ENCODE measurements at places on chromosomes 1 and 21.
A peak's percentile ranks its signal among the peaks of the same experiment; 100 is the strongest.

DNA sequence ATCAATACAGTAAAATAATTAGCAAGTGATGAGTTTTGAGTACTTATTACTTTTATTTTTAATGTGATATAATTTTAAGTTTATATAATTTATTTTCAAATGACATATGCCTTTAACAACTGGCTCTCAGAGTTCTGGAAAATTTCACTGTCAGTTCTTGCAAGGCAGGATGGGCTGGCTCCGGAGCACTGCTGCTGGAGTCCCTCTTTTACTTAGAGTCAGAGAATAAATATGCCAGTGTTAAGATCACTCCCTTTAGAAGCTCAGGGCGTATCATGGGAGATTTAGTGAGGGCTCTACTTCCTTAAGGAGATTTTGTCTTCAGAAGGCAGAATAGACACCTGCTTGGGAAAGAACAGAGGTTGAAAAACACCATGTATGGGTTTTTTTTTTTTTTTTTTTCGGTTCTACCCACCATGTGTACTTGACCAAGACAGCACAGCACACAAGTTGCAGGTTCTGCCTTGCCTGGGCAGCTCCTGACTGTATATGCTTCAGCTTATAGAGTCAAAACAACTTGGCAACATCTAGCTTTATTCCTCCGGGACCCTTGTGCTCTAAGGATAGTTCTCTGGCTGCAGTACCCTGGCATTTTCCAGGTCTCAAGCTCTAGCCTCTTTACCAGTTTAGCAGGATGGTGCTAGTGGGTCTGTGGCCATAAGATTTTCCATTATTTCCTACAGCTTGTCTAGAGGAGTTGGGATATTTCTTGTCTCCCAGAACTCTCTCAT is 29.7 kb upstream of the FMOD start:
- no peak for DNase-seq

DNA sequence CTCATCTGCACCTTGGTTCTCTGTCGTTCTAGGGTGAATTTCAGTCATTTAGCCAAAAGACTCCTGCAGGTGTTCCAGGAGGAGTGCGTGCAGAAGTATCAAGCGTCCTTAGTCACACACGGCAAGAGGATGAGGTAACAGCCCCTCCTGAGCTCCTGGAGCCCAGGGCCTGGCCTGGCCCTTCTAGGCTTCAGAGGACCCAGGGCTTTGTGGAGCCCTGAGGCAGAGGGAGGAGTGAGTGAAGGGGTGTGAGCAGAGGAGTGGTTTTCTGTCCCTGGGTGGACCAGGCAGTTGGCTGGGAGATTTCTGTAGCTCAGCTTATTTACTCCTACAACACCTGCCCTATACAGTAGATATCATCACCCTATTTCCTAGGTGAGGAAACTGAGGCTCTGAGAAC is 15.7 kb upstream of the RASSF5 start:
- no peak for DNase-seq

- DNase-seq: no peak
Measured at GRCh38 chr1:8025671-8026144, 401 bp downstream of the ERRFI1 start.

GRCh38 chr1:76059451-76059850 is 15.1 kb upstream of the ST6GALNAC3 start:
- DNase-seq: no peak

- no peak for DNase-seq
Measured at GRCh38 chr1:9668080-9668479, 16.5 kb downstream of the PIK3CD start.

GRCh38 chr1:112358798-112359408 is 37.1 kb upstream of the CTTNBP2NL start:
- peak; percentile 41 for DNase-seq

- DNase-seq: no peak
Measured at GRCh38 chr1:8217011-8217711, 100.8 kb upstream of the SLC45A1 start.

DNA sequence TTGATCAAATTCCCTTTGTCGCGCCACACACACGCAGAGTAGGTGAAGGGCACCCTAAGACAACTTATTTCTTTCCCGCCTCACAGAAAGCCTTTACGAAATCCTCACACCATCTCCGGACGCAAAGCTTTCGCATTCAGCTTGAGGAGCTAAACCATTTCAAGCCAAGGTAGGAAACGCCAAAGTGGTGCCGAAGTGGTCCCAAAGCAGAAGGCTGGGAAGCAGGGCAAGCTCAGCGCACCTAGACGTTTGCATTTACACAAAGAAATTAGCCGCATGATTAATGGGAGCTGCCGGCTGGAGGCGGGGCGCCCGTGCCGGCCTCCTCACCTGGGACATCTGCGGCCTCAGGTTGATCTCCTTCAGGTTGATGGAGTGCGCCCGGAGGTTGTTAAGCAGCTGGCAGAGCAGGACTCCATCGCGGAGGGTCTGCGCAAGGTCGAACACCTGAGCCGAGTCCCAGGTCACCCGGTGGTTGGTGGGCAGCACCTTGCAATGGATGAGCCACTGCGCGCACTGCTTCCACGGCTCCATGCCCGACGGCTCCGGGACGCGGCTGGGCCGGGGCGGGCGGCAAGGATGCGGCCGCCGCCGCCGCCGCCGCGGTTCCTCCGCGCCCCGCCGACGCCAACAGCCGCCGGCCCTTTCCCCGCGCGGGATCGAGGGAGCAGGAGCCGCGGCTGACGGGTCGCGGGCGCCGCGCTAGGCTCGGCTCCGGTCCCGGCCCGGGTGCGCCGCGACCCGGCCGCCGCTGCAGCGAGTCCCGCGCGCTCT is 457 bp downstream of the VAV3 start:
- DNase-seq: no peak

GRCh38 chr1:51819810-51820209 is 58.7 kb downstream of the NRDC start:
- no peak for DNase-seq

GRCh38 chr1:66350001-66350547 is 183.9 kb upstream of the SGIP1 start:
- DNase-seq: peak; percentile 82

DNA sequence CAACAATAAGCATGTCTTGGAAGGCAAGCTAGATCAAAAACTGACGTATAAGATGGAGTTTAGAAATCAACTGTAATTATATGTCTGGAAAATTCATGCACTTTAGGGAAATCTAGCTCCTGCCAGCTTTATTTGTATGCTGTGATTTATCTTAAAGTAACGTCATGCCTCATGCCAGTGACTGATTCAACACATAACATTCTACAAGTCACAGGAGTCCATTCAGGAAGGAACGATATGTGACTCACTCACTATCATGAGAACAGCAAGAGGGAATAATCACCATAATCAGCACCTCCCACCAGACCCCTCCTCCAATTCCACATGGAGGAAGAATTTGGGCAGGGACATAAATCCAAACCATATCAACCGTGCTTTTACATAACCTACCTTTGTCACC is 682.4 kb upstream of the ADAMTS5 start:
- no peak for DNase-seq
